Lower lobe of right lung (tissue), 2 donors: ENCODE measurements at places on chromosomes 5 and 9. TPM values are rescaled to one million over a fixed set of nuclear protein-coding genes. Genes with fewer than 3 reads are reported as not detected.

The POLR3G gene
- total RNA-seq: 1.8 TPM

The ADAMTSL2 gene
- 10.1 TPM for total RNA-seq

The SLC36A3 gene
- not detected for total RNA-seq

The REEP2 gene
- 0.80 TPM for total RNA-seq

The STPG3 gene
- total RNA-seq: 0.38 TPM

The ST8SIA4 gene
- total RNA-seq: 20.5 TPM

GRCh38 chr5:87298692-87299362 lies 31.1 kb downstream of the RASA1 start:
- DNase-seq: no peak

GRCh38 chr9:81116340-81117137 lies 572.8 kb downstream of the TLE1 start:
- no peak for DNase-seq

DNA sequence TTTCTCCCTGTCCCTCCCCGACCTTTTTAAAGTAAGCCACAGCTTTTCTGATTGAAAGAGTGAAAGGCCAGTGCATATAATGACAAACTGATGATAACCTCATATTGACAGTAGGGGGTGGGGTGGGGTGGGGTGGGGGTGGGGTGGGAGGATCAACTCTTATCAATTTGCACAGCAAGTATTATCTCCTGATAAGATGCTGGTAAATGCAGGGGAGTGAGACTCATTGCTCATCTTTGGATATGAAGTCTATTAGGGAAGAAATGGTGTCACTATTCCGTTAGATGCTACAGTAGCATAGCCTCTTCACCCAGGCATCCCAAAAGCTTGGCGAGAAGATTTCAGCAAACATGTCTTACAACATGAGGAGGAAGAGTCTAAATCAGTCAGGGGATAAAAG lies 38.9 kb upstream of the HMGCS1 start:
- no peak for DNase-seq

DNA sequence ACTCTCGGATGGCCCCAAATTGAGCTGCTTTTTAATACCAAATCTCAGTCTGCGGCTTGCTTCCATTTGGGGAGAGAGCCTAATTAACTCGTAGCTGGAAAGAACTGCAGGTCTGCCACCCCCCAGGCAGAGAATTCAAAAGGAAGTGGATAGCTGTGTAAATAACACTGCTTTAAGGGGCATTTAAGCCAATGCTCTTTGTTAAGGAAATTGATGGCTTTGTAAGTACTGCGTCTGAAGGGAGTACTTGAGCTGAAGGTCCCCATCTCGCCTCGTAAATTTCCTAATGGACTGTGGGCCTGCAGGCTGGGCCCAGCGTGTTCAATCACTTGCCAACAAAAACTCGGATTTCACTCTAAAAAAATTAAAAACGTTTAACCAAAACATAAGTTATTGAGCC lies 132.7 kb downstream of the PAPPA start:
- no peak for DNase-seq

DNA sequence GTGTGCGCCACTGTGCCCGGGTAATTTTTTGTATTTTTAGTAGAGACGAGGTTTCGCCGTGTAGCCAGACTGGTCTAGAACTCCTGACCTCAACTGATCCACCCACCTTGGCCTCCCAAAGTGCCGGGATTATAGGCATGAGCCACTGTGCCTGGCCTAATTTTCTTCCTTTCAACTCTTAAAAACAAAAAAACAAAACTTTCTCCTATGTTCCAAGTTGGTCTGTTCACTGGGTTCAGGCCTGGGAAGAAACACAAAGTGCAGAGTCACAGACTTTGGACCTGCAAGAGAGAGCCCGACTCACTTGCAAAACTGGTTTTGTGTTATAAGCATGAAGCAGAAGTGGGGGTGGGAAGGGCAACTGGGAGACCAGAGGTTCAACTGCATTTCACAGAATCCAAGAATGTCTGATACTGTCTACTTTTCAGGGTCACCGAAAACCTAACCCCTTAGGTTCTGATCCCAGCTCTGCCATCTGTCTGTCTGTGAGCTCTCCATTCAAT lies 5.2 kb upstream of the HDHD3 start:
- no peak for DNase-seq

DNA sequence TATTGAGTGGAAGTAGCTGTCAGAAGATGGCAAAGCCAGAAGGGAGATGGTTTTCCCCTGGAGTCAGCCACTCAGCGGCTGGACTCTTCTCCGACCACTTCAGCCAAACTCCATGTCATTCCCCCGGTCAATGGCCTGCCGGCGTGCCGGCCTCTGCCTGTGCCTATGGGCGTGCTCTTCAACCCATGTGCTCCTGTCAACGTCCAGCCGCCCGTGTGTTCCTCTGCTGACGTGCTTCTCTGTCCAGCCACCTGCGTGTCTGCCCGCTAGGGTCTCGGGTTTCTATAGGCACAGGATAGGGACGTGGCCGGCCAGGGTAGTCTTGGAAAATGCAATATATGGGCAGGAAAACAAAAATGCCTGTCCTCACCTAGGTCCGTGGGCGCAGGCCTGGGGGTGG lies 77.7 kb upstream of the RUFY1 start:
- no peak for DNase-seq

GRCh38 chr5:116410336-116410890 lies 164.2 kb downstream of the SEMA6A start:
- DNase-seq: no peak

GRCh38 chr9:137445930-137446431 lies 4.8 kb upstream of the ENTPD8 start:
- peak; percentile 44 for DNase-seq
